HT1080 (cell line): ENCODE measurements at places on chromosomes 7 and 10. TPM values are rescaled to one million over a fixed set of nuclear protein-coding genes. Genes with fewer than 3 reads are reported as not detected.

ARL5B gene
- total RNA-seq: 5.6 and 7.3 TPM in 2 replicates

UTF1 gene
- not detected in 2 replicates for total RNA-seq

SH2B2 gene
- 0.90 and 1.2 TPM in 2 replicates for total RNA-seq

ZNF511 gene
- total RNA-seq: 102 and 108 TPM in 2 replicates

ZPBP gene
- total RNA-seq: not detected in 2 replicates

IDI2 gene
- not detected in 2 replicates for total RNA-seq

ALOX5 gene
- total RNA-seq: not detected in 2 replicates

CEP55 gene
- total RNA-seq: 86.3 and 87.3 TPM in 2 replicates

ERCC6 gene
- 9.3 and 10.4 TPM in 2 replicates for total RNA-seq

ASB15 gene
- total RNA-seq: not detected in 2 replicates

SPDYE5 gene
- total RNA-seq: not detected in 2 replicates

UNCX gene
- not detected in 2 replicates for total RNA-seq

OR2A1 gene
- total RNA-seq: not detected in 2 replicates

NDUFA5 gene
- total RNA-seq: 67.6 and 68.7 TPM in 2 replicates

AGFG2 gene
- 13.5 and 19.9 TPM in 2 replicates for total RNA-seq
